ENCODE measurements at places on chromosomes 16 and 17. TPM values are rescaled to one million over a fixed set of nuclear protein-coding genes. Genes with fewer than 3 reads are reported as not detected.

DHX8 gene
- 50.0 TPM for total RNA-seq

TMEM88 gene
- total RNA-seq, result not detected

PDIA2 gene
- total RNA-seq, result not detected

TSNAXIP1 gene
- 0.72 TPM for total RNA-seq

PABPN1L gene
- not detected for total RNA-seq

SERPINF2 gene
- not detected for total RNA-seq

ABCC3 gene
- 2.2 TPM for total RNA-seq

NPW gene
- 0.18 TPM for total RNA-seq

CSHL1 gene
- total RNA-seq, result not detected

SLC5A11 gene
- under 0.01 TPM for total RNA-seq

CSH2 gene
- not detected for total RNA-seq

KRT40 gene
- not detected for total RNA-seq

TPPP3 gene
- total RNA-seq, result 0.54 TPM

PRR35 gene
- total RNA-seq, result not detected

AURKB gene
- total RNA-seq, result 45.9 TPM

UTS2R gene
- total RNA-seq, result not detected

METTL22 gene
- total RNA-seq, result 27.2 TPM

FSCN2 gene
- total RNA-seq, result 0.28 TPM

CCL8 gene
- not detected for total RNA-seq

TTYH2 gene
- total RNA-seq, result 2.3 TPM

NPIPB13 gene
- 0.54 TPM for total RNA-seq

DPEP3 gene
- not detected for total RNA-seq

ABCA10 gene
- total RNA-seq, result under 0.01 TPM

SMTNL2 gene
- total RNA-seq, result not detected

SLFN12L gene
- under 0.01 TPM for total RNA-seq

GRAP gene
- total RNA-seq, result under 0.01 TPM

SLC35G6 gene
- total RNA-seq, result not detected

GAST gene
- not detected for total RNA-seq

RECQL5 gene
- 7.3 TPM for total RNA-seq

ZFP3 gene
- 0.54 TPM for total RNA-seq

ALOX12B gene
- total RNA-seq, result not detected

MEOX1 gene
- total RNA-seq, result 0.83 TPM

NXN gene
- total RNA-seq, result 52.5 TPM

GPRC5C gene
- total RNA-seq, result not detected

GJC1 gene
- 69.7 TPM for total RNA-seq

SAP30BP gene
- total RNA-seq, result 82.5 TPM

LAT gene
- total RNA-seq, result not detected

ABCC11 gene
- under 0.01 TPM for total RNA-seq
